ENCODE measurements at places on chromosomes 12 and 14. TPM values are rescaled to one million over a fixed set of nuclear protein-coding genes. Genes with fewer than 3 reads are reported as not detected.

DNA sequence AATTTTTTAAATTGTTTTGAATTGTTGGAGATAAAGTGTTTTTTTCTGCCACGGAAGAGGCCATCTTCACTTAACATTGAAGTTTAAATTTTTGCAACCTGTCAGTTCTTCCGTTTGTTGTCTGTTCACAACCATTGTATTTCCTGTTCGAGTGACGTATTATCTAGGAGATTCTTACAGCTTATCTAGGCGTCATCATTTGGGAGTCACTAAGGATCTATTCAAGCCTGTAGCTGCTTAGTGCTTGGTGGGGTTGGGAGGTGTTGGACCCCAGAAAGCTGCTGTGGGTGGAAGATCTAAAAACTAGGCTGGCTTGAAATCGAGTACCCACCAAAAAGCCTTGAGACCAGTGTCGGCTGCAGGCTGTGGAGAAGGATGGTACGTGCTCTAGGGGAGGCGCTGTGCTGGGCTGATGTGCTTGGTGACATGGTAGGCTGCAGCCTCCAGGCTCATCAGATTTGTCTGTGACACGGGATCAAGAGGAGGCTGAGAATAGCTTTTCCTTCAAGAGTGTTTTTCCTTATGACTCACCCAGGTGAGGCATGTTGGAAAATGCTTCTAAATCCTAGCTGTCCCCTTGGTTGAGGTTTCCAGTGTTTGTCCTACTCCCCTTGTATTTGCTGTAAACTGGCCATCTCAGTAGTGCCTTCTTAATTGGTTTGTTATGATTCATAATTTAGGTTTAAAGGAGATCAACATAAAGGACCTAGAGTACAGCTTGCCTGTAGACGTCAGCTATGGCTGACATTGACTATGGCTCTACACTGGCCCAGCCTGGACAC lies 57.8 kb downstream of the ATG14 start:
- no peak for DNase-seq

- no peak for DNase-seq
Observed at GRCh38 chr14:68541178-68541896, 251.5 kb downstream of the ZFP36L1 start.

DNA sequence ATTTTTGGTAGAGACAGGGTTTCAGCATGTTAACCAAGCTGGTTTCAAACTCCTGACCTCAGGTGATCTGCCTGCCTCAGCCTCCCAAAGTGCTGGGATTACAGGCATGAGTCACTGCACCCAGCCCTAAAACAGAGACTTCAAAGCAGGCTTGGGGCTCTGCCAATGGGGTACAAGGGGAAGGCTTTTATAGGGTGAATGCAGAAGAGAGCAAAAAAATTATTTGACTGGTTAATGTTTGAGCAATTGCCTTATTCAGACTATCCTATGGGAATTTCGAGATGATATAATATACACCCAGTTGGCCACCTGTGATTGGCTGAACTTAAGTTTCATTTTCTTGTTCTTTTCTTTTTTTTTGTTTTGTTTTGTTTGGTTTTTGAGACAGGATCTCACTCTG lies 31.5 kb upstream of the ACTN1 start:
- DNase-seq: no peak

DHRS2 gene
- not detected for total RNA-seq

NFATC4 gene
- 67.2 TPM for total RNA-seq

OVCH1 gene
- 0.44 TPM for total RNA-seq

All from breast epithelium (tissue), 4 donors.